ENCODE measurements at places on chromosomes 2 and 18.

DNA sequence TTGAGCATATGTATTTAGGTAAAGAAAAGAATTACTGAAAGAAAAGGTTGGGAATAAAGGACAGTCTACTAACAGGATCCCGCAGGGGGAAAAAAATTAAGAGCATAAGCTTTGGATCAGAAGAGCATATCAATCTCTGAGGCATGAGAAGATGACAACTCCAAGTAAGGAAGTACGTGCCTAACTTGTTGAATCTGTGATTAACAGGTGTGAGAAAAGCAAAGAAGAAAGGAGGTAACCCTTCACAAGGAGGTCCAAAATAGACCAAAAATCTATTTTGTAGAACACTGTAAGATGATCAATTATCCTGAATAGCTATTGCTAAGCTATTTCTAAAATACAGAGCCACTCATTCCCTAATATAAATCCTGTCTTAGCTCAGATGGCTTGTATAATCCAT lies 32.8 kb downstream of the TRIP12 start:
- DNase-seq: no peak

DNA sequence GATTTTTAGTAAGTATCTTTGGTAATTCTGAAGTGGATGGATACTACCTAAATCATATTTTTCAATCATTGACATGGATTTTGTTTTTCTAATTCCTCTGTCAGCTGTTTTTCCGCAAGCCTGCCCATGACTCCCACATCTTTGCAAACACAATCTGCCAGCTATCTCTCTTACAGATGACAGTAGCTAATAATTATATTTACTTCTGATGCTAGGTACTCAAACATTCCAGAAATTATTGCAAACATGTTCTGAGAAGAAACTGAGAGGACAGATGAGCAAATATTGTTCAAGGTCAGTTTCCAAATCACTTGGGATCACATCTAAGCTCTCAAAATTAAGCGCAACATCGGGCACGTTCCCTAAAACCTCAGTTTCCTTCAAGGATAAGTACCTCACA lies 270.0 kb upstream of the CDH19 start:
- DNase-seq: no peak

DNA sequence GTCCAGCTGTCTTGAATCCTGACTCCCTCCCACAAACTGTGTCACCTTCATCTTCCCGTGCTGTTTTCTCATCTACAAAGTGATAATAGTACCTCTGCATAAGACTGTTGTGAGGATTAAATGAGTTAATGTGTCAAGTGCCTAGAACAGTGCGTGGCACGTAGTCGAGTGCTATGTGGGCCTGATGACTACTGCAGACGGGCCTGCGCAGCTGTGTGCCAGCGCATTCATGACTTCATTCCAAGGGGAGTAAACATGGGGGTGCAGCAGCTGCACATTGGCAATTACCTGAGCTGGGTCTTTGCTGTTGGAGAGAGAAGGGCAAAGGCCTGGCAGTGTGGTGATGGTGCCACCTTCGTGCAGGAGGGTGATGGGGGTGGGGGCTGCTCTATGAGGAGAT lies 5.0 kb downstream of the TEX44 start:
- no peak for DNase-seq

DNA sequence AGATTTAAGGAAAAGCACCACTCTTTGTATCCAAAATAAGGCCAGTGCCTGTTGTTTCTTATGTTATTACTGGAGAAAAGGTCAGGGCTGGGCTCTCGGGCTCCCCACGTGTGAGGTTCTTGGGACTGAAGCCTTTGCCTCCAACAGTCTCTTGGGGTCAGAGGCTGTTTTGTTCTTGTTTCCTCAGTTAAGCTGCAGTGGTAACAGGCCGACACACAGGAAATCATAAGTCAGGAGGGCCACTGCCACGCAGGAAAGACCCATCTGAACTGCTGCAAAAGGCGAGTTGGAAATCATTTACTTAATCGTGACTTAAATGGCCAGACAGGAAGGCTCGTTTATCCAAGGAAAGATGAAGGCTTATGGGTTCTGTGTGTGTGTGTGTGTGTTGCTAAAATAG lies 30.3 kb upstream of the IL37 start:
- no peak for DNase-seq

DNA sequence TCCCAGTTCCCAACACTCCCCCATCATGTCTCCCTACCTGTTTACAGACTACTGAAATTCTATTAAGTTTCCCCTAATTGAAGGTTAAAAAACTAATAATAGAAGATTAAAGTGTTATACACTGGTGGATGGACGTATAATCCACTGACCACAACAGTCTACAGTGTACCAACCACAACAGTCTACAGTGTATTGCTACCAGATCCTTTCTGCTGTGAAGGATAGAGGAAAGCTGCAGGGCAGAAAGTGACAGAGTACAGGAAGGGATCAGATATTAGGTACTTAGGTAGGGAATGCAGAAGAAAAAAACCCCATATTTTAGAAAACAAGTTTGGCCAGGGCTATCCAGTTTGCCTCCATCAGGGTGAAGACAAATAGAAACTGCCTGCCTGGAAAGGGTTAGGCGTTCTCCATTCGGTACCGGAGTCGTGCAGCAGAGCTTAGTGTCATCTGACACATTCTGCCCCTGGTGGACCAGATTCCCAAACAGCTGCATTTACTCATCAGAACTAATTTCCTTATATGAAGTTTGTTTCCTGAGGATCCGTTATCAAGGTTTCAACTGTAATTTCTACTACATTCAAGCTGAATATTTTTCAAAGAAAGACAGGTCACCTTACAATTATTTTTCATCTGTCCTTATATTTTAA lies 49.9 kb downstream of the KLF7 start:
- DNase-seq: no peak

DNA sequence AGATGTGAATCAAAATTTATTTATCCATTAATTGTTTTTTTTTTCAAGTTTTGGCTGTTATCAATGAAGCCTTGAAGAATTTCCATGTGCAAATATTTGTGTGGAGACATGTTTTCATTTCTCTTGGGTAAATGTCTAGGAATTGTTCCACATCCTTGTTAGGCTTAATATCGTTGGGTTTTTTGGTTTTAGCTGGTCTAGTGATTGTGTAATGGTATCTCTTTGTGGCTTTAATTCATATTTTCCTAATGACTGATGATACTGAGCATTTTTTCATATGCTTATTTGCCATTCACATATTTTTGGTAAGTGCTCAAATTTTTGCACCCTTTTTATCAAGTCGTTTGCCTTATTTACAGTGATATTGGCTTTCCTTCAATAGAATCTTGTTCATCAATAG lies 250.3 kb upstream of the EPHA4 start:
- no peak for DNase-seq

GRCh38 chr18:51639541-51639940 lies 442.1 kb upstream of the MEX3C start:
- DNase-seq: no peak

DNA sequence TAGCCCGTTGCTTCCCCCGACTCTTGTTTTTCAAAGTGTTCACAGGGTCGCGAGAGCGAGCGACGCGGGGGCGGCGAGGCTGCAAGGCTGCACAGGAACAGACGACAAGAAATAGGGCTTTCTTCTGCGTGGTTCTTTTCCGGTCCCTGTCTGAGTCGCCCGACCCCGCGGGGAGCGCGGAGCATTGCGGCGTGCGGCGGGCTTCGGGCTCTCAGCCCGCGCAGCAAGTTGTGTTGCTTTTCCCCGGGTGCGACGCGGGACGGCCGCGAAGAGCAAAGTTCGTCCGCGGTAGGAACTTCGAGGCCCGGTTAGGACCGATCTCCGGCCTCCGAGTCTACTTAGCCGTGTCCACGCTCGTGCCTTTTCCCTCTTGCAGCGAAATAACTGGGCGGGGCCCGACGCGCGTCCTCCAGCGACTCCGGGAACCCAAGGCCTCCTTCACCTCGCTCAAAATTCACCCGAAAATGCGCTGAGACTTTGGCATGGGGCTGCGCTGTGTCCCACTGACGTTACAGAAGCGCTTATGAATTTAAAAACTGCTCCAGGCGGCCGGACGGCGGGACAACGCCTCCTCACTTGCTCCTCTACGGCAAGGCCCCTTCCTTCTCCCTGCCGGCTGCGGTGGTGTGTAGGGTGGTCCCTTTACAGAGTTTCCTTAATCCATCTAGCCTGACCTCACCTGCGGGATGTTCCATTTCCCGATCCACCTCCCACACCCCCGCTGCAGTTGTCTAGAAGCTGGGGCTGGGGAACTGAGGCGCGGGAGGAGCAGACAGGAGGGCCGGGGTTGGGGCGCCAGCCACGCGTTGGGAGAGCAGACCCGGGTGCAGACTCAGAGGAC lies 1.5 kb upstream of the BCL2L11 start:
- DNase-seq: no peak

DNA sequence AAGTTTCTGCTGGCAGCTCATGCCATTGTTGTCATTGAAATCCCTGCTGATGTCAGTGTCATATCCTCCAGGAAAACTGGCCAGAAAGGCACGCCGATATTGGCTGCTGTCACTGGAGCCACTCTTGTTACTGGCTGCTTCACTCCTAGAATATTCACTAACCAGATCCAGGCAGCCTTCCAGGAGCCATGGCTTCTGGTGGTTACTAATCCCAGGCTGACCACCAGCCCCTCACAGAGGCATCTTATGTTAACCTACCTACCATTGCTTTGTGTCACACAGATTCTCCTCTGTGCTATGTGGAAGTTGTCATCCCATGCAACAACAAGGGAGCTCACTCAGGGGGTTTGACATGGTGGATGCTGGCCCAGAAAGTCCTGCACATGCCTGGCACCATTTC lies 27.0 kb upstream of the MTX2 start:
- no peak for DNase-seq

DNA sequence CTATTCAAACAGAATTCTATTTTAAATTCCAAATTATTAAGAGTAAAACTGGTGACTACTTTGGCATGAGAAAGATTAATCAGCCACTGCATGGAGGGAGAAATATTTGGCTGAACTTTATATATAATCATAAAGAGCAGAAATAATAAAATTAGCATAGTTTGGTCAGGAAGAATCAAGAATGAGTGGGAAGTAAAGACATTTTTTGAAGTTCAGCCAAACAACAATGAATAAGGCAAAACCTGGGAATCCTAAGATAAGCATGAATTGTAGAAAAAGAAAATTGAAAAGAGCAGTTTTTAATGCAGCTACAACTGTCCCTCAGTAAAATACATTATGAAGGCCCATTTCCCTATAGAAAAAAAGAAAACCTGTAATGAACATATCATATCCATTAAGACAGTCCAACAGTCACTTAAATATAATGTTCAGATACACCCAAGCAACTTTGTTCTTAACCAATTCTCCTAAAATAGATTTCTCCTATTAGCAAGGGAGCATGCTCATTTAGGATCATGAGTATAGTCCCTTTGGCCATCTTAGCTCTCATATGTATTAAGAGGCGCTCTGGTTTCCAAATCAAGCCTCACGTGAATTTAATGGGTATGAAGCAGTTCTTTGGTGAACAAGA lies 6.5 kb downstream of the TMEM17 start:
- DNase-seq: no peak

DNA sequence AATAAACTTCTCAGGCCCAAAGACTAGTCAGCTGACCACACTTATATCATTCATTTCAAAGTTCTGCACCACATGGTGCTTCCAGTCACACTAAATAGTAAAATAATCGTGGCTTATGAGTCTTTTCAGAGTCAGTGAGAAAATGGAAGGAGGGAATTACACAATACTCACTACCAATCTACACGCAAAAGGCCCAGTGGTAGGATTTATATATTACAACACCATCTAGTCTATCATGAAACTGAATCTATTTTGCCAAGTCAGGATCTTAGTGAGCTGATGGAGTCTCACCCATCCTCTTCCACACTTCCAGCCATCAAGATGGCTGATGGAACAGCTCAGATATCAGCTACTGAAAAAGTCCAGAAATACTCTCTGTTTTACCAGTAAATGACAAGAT lies 21.9 kb downstream of the INO80D start:
- DNase-seq: no peak

DNA sequence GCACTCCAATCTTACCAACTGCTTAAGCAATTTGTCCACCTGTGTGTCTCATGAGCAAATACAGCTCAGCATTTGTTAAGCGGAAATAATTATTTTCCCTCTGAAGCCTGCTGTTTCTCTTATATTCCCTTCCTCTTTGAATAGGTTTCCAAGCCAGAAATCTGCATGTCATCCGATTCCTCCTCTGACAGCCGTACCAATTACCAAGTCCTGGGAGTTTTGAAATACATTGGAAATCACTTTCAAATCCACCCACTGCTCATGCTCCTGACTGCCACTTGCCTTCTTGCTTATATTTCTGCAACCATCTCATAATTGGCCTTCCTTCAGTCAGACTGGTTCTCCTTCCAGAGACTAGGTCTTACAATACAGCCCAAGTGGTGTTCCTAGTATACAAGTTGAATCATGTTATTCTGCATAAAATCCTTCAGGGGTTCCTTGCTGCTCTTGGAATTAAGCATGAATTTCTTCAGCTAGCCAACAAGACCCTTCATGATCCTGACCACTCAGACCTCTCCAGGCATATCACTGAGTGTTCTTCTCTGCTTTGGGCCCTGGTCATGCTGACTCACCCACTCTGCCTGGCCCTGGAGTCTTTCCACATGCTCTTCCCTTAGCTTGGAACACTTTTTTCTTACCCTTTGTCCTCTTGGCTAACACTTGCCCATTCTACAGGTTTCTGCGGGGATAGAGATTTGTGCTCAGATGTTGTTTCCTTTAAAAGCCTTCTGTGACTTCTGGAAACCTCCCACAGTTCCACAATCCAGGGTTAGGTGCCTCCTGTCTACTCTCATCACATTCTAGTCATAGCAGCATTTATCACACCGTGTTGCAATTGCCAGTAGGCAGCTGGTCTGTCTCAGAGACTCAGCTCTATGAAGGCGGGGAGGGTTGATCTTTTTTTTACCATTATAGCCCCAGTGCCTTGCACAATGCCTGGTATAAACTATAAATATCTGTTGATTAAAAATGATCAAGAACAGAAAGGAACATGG lies 157.6 kb downstream of the ARL6IP6 start:
- no peak for DNase-seq

- DNase-seq: no peak
These were observed 15.0 kb upstream of the CTAGE1 start for GRCh38 chr18:22432657-22433137.

DNA sequence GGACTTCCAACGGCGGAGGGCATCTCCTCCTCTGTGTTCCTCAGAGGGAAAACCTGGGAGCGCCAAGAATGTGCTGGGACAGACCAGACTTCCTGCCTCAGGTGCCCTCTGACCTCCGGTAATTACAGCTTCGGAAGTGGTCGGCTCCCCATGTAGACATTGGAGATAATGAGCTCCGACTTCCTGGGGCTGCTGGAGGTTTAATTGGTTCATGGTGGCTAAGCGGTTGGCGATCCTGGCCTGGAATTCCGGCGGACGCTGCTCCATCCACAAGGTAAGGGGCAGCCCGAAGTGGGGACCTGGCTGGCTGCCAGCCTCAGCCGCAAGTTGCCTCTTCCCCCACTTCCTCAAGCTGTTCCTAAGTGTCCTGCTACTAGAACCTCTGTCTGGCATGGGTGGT lies 83.2 kb upstream of the EPC2 start:
- DNase-seq: no peak

- DNase-seq: no peak
These were observed 53.7 kb downstream of the HS1BP3 start for GRCh38 chr2:20596973-20597859.

GRCh38 chr2:165113414-165113813 lies 90.4 kb downstream of the SCN3A start:
- DNase-seq: no peak
